ENCODE measurements at places on chromosomes 4 and X.

DNA sequence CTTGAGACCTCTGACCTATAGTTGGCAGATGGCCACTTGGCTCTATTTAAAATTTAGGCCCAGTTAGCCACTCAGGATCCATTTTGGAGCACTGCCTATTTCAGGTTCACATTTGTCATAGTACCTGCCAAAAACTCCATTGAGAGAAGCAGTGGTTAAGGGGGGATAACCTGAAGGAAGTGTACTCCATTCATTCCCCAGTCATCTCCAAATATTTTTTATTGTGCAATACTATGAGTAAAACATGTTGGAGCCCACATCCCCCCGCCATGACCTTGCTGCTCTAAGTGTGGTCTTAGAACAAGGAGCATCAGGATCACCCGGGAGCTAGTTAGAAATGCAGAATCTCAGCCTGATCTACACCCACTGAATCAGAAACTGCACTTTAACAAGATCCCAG is 21.1 kb downstream of the PLP1 start:
- DNase-seq = no peak

GRCh38 chrX:56733459-56734046 is 4.5 kb downstream of the NBDY start:
- DNase-seq = peak; percentile 61

GRCh38 chr4:166600264-166600663 is 634.0 kb downstream of the SPOCK3 start:
- DNase-seq = no peak

DNA sequence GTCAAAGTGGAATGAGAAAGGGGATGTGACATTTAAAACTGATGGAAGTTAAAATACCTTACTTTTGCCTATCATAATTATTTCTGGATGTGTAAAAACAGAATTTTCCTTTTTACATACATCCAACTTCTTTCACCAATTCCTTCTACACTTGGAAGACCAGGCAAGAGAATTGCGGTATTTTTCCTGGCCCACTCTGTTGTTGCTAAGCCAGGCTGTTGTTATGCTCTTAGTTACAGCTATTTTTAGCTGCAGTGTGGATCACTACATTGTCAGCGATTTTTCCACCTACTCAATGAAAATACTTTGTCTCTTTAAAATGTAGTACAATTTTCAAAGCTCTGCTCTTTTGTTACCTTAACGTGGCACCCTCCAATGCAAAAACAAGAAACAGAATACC is 43.4 kb downstream of the NKX6-1 start:
- no peak for DNase-seq

GRCh38 chrX:109600237-109600651 is 24.7 kb downstream of the KCNE5 start:
- DNase-seq = peak; percentile 66

DNA sequence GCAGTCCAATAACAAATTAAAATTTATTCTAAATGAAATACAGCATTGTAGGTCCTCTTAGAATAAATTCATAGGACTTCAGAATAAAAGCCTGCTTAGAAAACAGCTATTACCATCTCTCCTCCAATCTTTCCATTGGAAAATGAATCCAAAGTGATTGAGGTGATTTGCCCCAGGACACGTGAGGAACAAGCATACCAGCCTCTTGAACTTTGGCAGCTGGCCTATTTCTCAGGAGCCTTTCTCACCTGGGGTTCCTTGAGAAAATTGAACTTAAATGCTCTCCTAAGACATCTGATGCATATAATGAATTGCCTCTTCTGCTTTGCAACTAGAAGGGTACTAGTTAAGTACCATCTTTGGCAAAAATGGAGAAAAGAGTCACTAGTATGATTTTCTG is 13.5 kb downstream of the ARHGAP24 start:
- no peak for DNase-seq

DNA sequence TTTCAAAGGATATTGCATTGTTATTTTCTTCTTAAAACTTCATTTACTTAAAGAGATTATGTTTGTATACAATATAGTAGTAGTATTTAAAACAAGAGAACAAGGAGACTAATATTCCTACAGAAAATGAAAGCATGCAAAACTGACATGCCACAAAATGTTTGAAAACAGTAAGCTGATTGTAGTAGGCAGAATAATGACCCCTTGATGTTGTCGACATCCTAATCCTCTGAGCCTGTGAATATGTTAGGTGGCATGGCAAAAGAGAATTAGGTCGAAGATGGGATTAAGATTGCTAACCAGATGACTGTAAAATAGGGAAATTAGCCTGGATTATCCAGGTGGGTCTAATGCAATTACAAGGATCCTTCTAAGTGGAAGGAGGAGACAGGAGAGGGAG is 522.2 kb upstream of the NR3C2 start:
- DNase-seq = no peak

GRCh38 chr4:138114434-138114833 is 127.7 kb downstream of the SLC7A11 start:
- DNase-seq = no peak

DNA sequence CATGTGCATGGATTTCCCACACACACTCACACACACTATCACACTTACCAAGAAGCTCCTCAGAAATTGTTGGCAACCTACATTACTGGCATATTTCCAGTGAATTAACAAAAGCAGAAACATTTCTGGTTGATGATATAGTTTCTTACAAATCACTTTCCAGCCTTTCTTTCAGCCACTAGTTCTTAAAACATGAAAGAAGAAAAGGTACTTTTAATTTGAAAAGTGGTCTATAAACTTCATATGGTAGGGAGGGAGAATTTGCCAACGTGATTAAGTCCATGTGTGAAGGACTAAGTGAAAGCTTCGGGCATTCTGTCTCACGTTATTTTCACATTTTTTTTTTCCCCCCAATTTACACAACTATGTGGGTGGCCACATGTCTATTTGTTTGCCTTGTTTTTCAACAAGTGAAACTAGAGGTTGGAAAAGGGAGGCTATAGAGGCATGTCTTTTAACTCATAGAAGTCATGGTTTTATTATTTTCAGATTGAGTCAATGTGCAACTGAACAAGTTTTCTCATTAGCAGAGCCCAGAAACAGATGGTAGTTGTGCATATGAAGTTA is 832.1 kb upstream of the INTU start:
- DNase-seq = no peak

GRCh38 chr4:120318196-120318846 is 251.7 kb upstream of the MAD2L1 start:
- DNase-seq = no peak

GRCh38 chr4:182748949-182749348 is 168.2 kb downstream of the DCTD start:
- no peak for DNase-seq

DNA sequence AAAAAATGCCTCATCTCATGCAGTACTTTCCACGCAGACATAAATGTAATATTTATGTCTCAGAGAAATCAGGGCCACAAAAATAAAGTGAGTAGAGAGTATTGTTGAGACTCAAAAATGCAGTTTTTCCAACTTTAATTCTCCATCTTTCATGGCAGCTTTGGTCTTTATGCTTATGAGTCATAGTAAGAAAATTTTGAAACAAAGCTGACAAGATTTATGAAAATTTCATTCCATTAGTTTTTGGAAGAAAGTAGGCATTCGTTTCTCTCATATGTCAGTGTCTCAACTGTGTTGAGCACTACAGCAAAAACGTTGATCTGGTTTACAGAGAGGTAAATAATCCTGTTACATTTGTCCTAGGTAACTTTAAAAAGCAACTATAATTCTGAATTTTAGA is 656.8 kb downstream of the IQCM start:
- no peak for DNase-seq

GRCh38 chrX:121671649-121672048 is 624.2 kb downstream of the GLUD2 start:
- DNase-seq = no peak

- DNase-seq = no peak
Measured at GRCh38 chrX:121975671-121976070, 928.3 kb downstream of the GLUD2 start.

- no peak for DNase-seq
Measured at GRCh38 chrX:45986971-45987370, 558.2 kb downstream of the ZNF674 start.

DNA sequence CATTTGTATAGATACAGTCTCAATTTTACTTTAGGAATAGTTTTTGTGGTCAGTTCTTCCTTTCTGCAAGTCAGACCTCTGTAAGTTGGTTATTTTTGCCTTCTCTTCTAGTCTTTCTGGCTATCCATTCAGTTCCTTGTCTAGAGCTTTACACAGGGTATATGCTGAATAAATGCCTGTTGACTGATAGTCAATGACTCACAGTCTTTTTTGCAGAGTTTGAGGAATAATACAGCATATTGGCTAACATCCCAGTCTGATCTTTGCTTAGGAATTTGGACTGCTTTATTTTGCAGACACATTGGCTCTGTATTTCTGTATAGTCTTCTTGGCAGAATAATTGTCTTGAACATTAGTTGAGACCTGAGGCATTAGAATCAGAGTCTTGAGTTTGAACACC is 132.4 kb downstream of the MAGEC1 start:
- DNase-seq = no peak

- no peak for DNase-seq
Measured at GRCh38 chrX:110759785-110760184, 35.8 kb downstream of the CHRDL1 start.

DNA sequence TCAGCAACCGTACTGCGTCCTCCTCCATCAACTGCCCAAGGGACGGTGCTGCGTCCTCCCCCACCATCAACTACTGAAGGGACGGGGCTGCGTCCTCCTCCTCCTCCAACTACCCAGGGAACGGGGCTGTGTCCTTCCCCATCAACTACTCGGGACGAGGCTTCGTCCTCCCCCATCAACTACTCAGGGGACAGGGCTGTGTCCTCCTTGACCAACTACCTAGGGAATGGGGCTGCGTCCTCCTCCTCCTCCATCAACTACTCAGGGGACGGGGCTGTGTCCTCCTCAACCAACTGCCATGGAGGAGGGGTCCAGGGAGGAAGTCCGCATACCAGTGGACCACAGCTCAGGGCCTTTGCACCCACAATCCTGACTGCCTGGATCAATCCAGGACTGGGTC is 24.4 kb downstream of the PPP2R3B start:
- DNase-seq = no peak

DNA sequence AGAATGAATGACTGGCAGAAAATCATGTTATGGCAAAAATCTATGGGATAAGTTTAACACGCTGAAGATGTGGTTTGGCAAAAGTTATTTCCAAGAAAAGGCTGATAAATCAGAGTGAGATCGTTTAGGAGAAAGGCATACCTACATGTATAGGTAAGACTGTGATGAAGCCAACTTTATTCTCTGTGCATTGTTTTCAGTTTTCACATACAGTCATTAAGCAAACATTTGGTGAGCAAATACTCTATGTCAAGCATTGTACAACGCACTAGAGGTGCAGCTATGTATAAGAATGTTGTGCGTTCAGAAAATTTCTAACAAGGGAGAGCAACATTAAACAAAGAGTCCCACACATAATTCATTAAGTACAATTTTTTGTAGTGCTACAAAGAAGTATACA is 121.7 kb downstream of the TEX13A start:
- no peak for DNase-seq

DNA sequence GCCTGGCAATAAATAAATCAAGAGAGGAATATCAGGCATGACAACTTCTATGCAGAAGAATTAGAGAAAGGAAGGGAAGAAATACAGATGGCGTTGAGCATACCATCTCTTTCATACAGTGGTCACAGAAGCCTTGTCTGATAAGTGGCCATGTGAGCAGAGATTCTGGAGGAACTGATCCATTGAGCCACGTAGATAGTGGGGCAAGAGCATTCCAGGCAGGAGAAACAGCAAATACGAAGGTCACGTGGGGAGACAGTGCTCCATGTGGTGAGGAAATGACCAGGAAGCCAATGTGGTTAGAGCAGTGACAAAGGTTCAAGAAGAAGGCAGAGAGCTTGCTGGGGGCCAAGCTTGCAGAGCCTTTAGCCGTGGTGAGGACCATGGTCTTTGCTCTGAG is 226.7 kb upstream of the NOCT start:
- no peak for DNase-seq

DNA sequence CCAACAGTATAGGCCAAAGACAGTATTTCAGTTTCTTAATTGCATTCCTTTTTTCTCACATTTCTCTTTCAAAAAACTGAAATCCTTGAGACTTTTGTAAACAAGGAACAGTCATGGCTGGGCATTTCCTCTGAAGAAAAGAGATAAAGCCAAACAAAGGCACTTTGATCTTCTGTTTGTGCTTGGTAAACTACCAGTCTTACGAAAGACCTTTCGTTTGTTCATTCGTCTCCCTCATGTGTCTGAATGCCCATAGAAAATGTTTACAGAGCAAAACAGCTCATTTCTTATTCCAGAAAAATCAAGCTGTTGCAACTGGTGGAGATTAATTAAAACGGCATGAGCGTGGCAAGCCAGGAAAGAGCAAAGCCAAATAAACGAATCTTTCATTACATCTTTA is 178.0 kb downstream of the GASK1B start:
- no peak for DNase-seq

- DNase-seq = no peak
Measured at GRCh38 chr4:102501447-102501696, 213 bp downstream of the NFKB1 start.

GRCh38 chrX:72714478-72714916 is 391 bp upstream of the PHKA1 start:
- peak; percentile 64 for DNase-seq

- no peak for DNase-seq
Measured at GRCh38 chr4:110287130-110287529, 88.7 kb upstream of the ELOVL6 start.

DNA sequence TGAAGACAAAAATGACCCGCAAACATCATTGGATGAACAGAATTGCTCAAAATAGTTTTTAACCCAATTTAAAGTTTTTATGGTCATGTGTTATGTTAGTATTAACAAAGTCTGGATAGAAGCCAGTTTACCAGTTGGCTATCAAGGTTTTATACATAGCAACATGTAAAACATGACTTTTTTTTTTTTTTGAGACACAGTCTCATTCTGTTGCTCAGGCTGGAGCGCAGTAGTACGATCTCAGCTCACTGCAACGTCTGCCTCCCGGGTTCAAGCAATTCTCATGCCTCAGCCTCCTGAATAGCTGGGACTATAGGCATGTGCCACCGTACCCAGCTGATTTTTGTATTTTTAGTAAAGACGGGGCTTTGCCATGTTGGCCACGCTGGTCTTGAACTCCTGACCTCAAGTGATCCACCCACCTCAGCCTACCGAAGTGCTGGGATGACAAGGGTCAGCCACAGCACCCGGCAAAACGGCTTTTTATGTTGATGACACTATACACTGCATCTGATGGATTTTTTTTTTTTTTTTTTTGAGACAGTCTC is 3.4 kb downstream of the SAT1 start:
- DNase-seq = peak; percentile 69

- no peak for DNase-seq
Measured at GRCh38 chr4:8861576-8862295, 9.9 kb downstream of the HMX1 start.

- DNase-seq = no peak
Measured at GRCh38 chrX:17520016-17520615, 145.1 kb downstream of the NHS start.

DNA sequence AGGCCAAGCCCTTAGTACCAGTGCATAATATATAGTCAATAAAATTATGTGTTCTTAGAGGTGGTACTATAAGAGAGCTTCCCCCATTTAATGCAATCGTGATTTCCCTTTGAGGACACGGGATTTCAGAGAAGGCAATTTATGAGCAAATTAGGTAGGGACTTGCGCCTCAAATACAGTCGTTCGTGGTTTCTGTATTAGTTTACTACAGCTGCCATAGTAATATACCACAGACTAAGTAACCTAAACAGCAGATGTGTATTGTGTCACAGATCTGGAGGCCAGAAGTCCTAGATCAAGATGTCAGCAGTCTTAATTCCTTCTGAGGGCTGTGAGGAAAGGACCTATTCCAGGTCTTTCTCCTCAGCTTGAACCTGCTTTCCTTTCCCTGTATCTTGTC is 1.5 kb upstream of the PUDP start:
- no peak for DNase-seq

All from suppressor macrophage (primary cell).